ENCODE measurements at places on chromosomes 7 and 10.

DNA sequence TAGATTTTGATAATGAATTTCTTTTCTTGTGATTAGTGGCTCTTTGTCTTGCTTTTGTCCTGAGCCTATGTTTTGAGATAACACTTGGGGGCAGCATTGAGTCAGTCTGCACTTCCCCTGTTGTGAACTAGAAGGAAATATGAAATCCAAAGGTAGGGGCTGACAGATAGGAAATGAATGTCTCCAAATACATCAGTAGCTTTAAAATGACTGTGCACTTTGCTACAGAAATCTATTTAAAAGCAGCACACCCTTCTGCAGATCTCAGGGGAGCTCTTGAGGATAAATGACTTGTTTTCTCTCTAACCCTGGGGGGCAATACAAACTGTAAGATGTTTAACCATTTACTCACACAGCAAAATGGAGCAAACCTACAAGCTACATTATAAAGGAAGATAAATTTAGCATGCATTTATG lies 176.0 kb upstream of the MYO3A start:
- peak; percentile 64 for DNase-seq

- no peak for DNase-seq
Measured at GRCh38 chr7:27850531-27850930, 110.6 kb downstream of the TAX1BP1 start.

DNA sequence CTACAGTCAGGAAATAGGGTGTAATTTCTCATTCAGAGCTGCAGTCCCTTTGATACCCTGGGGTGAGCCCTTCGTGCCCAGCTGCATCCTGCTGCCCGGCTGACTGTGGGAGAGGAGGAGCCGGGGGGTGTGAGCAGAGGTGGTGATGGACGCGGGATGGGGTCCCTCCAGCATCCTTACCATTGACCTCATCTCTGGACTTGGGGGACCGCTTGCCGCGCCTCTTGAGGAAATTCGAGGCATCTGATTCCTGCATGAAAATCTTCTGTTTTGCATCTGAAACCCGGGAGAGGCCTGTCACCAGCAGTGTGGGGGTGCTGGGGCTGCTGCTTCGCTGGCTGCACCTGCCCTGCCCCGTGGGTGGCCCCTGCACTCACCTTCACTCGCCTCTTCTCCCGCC lies 816 bp downstream of the UCMA start:
- DNase-seq, result no peak

- DNase-seq, result no peak
Measured at GRCh38 chr7:55557666-55558188, 14.6 kb downstream of the VOPP1 start.

DNA sequence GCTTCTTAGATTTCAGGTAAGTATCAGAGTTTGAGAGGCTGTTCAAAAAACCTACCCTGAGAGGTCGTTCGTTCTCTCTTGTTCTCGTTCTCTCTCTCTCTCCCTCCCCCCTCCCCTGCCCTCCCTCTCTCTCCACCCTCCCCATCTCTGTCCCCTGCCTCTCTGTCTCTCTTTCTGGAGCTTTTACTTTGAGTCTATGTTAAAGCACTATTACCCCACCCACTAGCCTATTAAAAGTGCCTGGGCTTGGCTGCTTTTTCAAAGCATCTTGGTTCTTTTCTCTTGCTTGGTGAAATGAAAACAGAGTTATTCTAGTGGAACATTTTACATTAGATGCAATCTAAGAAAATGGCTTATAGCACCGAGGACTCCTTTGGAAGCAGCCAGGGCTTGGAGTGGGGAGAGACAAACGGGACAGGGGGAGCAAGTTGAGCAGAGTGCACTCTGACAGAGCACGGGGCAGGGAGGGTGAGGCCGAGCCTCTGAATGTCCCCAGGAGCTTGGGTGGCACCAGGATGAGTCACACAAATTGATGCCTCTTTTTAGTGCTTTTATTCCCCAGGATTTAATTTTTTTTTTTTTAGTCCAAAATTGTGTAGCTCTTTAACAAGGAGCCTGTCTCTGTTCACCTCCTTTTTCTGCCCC lies 134.3 kb downstream of the CFAP58 start:
- DNase-seq, result no peak

GRCh38 chr7:14988941-14989340 lies 86.4 kb upstream of the DGKB start:
- peak; percentile 58 for DNase-seq

GRCh38 chr10:77004917-77005564 lies 632.6 kb downstream of the KCNMA1 start:
- peak; percentile 72 for DNase-seq

DNA sequence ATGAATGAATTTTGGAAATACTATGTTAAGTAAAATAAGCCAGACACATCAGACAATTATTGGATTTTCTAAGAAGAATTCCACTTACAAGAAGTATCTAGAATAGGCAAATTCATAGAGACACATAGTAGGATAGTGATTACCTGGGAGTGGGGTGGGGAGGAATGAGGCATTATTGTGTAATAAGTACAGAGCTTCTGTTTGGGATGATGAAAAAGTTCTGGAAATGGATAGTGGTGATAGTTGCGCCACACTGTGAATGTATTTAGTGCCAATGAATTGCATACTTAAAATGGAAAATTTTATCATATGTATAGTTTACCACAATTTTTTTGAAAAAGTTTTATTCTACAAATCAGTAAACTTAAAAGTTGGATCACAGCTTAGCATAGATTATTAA lies 297.2 kb upstream of the KAT6B start:
- no peak for DNase-seq

GRCh38 chr10:46318799-46319198 lies 32.0 kb downstream of the ANTXRL start:
- no peak for DNase-seq

GRCh38 chr7:143492799-143493739 lies 15.4 kb downstream of the TAS2R41 start:
- DNase-seq, result no peak

DNA sequence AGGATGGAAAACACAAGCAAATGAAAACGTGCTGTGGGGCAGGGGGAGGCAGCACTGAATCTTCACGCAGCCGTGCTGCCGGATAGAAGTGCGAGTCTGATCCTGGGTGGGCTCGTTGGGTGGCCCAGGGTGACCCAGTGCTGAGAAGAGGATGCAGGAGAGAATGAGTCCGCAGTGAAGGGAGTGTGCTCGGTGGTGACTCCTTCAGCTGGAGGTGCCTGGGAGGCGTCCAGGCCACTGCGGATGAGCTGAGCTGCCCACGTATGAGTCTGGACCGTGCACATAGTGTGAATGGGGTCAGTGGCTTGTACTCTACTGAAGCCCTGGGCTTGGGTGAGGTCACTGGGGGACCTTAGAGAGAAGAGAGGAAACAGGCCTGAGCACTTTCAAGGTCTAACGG lies 190.0 kb upstream of the MGMT start:
- no peak for DNase-seq

GRCh38 chr10:101097881-101098280 lies 33.2 kb upstream of the TLX1 start:
- no peak for DNase-seq

GRCh38 chr10:44971434-44971833 lies 7.2 kb downstream of the DEPP1 start:
- DNase-seq, result no peak

DNA sequence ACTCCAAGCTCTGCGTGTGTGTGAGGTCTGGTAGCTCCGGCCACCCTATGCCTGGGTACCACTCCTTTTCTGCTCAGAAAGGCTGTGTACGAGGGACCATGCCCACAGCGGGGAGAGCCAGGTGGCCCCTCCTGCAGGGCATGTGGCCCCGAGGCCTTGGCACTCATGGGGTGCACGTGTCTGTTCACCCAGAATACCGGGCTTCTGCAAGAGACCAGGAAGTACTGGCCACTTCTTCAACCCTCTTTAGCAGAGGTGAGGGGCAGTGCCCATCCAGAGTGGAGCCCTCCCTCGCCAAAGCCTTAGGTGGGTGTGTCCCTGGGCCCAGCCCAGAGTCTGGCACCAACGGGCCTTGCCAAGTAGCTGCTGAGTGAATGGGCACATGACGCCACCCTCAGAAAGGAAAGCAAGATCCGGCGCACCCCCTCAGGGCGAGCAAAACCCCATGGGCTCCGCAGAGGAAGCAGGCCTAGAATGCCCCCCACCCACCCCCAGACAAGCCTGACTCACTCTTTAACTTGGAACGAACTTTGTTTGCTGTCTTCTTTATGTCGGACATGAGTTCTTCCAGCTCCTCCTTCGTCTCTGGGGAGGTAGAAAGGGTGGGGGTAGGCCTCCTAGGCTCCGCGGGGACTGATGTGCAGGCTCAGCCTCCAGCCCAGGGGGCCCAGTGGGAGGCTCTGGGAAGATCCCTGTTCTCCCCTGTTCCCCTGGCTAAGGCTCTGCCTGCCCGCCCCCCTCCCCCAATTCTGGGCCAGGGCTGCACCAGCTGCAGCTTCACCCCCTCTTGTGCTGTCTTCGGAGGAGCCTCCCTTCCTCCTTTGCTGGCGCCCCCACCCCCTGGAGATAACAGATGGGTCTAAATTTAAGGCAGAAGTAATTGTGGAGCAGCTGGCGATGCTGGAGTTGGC lies 14.6 kb downstream of the STX1A start:
- DNase-seq, result peak; percentile 86

- DNase-seq, result no peak
Measured at GRCh38 chr7:69864822-69865221, 266.5 kb downstream of the AUTS2 start.

DNA sequence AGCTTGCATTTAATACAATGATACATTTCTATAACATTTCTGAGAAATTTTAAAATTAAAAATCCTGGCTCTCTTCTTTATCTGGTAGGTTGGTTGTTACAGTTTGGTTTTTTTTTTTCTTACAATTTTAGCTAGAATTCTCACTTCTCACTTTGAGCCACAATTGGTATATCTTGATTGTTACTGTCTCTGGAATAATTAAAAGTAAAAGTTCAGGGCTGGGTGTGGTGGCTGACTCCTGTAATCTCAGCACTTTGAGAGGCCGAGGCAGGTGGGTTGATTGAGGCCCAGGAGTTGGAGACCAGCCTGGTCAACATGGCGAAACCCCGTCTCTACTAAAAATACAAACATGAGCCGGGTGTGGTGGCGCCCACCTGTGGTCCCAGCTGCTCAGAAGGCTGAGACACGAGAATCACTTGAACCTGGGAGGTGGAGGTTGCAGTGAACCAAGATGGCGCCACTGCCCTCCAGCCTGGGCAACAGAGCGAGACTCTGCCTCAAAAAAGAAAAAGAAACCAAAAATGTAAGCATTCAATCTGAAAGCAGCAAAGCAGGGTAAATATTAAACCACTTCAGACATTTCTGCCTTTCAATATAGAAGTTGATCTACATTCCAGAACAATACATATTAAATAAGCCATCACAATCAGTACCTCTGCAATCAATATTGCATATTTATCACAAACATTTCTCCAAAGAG lies 88.6 kb upstream of the PFKP start:
- no peak for DNase-seq

- no peak for DNase-seq
Measured at GRCh38 chr10:2925631-2926030, 141.7 kb upstream of the PFKP start.

- no peak for DNase-seq
Measured at GRCh38 chr10:17175551-17175950, 25.9 kb downstream of the TRDMT1 start.

GRCh38 chr10:9554321-9554720 lies 1463.4 kb upstream of the CELF2 start:
- no peak for DNase-seq

- no peak for DNase-seq
Measured at GRCh38 chr10:123640016-123640535, 26.1 kb upstream of the GPR26 start.

GRCh38 chr7:77439572-77439971 lies 23.4 kb upstream of the GSAP start:
- peak; percentile 45 for DNase-seq

DNA sequence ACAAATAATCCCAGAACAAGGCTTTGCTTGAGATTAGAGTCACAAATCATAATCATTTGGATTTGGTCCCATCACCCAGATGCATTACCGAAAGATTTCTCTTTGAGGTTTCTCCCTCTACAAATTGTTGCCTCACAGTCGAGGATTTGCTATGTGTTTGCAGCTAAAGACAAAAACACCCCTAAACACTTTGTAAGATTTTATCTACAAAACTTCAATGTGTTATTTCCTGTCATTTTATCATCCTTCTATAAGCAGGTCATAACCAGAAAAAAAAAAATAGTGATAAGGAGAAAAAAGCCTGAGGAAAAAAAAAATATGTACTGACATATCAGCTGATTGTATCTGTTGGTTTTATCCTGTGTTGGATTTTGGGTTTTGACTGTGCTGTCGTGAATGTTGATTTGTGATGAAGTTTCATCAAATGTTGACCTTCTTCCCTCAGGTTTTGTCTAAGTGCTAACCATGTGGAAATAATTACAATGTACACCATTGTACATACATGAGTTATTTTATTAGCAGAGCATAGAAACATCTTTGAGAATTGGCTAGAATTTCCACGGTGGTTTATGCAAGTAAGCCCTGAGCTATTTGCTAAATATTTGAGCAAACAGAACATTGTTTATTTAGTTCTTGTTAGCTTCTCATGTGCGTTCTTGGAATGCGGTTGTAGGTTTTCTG lies 274.4 kb downstream of the NEBL start:
- no peak for DNase-seq

- no peak for DNase-seq
Measured at GRCh38 chr10:67076144-67076543, 150.3 kb downstream of the LRRTM3 start.

DNA sequence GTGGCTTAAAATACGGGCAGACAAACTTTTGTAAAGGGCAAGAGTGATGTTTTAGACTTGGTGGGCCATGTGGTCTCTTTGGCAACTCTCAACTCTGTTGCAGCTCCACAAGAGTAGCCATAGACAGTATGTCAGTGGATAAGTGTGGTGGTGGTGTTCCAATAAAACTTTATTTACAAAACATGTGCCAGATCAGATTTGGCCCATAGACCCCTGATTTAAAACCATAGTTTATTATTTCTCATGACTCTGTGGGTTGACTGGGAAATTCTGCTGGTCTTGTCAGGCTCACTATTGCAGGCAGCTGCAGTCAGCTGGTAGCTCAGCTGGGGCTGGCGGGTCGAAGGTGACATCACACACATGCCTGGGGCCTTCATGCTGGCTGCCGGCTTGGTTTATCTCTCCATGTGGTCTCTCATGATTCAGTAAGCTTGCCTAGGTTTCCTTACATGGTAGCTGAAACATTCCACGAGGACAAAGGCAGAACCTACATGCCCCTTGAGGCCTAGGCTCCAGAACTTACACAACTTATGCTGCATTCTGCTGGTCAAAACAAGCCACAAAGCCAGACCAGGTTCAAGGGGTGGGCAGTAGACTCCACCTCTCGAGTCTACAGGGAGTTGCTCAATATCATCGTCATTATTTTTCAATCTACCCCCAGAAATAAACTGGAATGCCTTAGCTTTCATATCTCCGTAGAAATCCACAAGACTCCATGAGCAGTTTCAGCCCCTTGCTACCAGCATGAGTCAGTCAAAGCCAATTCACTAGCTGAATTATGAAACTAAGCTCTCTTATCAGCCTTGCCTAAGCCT lies 245.7 kb downstream of the WDR11 start:
- peak; percentile 64 for DNase-seq

DNA sequence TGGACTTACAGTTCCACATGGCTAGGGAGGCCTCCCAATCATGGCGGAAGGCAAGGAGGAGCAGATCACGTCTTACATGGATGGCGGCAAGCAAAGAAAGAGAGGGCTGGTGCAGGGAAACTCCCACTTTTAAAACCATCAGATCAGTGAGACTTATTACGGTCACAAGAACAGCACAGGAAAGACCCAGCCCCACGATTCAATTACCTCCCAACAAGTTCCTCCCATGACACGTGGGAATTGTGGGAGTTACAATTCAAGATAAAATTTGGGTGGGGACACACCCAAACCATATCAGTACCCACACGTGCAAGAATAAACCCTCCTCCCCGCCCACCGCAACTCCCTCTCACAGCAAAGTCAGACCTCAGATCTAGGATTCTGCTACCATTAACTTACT lies 4.5 kb upstream of the AIFM2 start:
- no peak for DNase-seq

All from NCI-H82 (cell line).